B cell (primary cell): ENCODE measurements at places on chromosomes 1 and 21. TPM values are rescaled to one million over a fixed set of nuclear protein-coding genes. Genes with fewer than 3 reads are reported as not detected.

Gene FCAMR
- total RNA-seq = not detected in 2 replicates

DNA sequence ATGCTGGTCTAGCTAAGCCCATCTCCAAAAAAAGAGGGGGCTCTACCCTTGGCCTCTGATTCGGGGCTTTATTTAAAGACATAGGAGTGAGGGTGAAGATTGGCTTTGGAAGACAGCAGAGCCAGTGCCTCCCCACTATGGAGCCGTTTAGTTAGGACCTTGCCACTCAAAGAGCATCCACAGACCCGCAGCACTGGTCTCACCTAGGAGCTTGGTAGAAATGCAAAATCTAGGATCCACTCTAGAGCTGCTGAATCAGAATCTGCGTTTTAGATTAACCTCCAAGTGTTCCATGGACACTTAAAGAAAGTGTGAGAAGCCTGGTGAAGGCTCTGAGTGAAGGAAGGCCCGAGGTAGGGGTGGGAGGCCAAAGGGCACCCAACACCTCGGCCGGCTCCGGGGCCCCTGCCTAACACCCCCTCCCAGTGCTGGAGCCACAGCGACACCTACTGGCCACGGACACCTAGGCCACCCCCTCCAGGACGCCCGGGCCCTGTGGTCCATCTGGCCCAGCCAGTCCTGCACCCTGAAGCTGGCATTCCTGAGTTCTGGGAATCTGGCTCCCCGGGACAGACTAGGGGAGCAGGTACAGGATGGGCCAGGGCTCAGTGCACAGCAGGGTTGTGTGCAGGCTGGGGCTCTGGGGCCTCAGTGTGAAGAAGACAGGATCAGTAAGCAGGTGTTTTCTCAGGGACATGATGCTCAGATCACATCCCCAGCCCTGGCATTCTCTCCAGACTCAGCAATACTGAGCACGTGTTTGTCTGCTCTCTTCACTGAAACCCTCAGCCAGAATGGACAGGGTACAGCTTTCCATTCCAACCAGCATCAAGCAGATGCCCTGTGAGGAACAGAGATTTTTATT, 79.2 kb downstream of the TMEM53 start:
- DNase-seq = peak; percentile 80

GRCh38 chr1:97870589-97870988, 50.2 kb downstream of the DPYD start:
- no peak for DNase-seq

Gene SFN
- 0.34 and 0.46 TPM in 2 replicates for total RNA-seq

Gene OR2T3
- 1.4 and 1.8 TPM in 2 replicates for total RNA-seq

DNA sequence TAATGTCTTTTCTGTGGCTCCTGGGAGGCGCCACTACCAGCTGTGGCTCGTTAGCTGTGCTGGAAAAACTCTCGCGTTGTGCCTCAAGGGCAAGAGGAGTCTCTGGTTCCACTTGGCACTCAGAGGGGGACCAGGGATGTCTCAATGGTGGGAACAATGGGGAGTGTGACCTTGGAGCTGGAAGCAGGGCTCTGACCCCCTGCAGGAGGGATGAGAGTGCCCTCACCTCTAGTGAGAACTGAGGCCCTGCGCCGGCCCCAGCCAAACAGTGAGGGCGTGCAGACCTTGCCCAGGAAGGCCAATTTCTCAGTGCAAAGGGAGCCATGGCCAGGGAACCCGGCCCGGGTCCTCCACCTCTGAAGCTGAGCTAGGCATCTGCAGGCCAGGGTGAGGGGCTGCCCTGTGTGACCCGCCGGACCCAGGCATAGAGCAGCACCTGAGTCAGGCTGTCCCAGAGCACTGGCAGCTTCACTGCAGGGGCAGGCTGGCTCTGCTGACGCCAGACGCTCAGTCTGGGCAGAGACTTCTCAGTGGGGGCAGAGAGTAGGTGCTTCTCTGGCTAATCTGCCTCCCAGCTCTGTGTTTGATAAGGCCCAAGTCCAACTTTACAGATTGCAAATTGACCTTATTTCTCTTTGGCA, 1.8 kb downstream of the RD3 start:
- DNase-seq = no peak

DNA sequence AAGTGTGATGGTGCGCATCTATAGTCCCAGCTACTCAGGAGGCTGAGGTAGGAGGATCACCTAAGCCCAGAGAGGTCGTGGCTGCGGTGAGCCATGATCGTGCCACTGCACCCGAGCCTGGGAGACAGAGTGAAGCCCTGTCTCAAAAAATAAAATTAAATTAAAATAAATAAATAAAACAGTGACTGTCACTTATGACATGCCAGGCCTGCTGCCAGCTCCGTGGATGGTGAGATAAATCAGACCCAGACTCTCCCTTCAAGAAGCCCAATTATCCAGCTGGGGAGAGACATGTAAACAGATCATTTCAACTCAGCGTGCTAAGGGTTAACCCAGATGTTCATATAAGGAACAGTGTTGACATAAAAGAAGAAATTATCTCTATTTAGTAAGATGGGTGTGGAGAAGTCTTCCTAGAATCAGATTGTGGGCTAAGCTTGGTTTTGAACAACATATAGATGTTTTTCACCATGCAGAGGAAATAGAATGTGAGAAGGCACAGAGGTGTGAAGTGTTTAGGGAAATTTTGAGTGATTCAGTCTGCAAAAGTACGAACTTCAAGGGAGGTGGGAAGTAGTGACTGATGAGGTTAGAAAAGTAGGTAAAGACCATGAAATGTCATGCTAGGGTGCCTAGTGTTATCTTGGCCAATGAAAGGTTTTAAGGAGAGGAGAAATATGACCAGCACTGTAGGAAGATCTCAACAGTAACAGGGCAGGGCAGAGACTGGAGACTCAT, 18.3 kb downstream of the YARS1 start:
- DNase-seq = peak; percentile 42
